ENCODE measurements at places on chromosomes 5 and 9.
A peak's percentile ranks its signal among the peaks of the same experiment; 100 is the strongest.

GRCh38 chr5:116488356-116489041, 86.1 kb downstream of the SEMA6A start:
- DNase-seq: no peak

DNA sequence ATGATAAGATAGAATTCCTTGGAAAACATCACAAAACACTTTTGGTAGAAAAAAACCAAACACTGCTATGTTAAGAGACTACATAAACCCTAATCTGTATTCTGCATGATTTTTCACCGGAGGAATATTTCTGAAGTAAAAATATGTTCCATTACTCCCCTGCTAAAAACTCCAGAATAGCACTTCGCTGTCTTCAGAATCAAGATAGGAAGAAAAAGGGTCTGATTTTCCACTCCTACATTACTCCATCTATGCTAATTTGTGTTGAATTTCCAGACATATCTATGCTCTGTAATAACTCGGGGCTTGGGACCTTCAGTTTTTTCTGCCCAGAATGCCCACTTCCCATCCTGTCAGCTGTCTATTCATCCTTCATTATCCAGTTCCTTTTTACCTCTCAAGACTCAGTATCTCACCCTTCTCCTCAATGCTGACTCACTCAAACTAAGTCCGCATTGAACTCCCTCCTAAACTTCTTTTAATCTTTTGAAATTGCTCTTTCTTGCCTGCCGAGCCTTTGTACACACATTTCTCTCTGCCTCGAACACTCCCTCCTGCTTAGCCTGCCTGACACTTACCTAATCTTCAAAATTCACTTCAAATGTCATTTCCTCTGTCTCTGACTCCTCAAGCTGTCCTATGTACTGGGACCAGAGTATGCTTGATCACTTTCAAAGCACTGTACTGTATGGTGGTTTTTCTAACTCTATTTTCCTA, 171.0 kb downstream of the ARRDC3 start:
- DNase-seq: no peak

- no peak for DNase-seq
These were observed 60.7 kb downstream of the PARP8 start for GRCh38 chr5:50727149-50727496.

- DNase-seq: no peak
These were observed 460.4 kb downstream of the ACTL7B start for GRCh38 chr9:108395421-108395820.

DNA sequence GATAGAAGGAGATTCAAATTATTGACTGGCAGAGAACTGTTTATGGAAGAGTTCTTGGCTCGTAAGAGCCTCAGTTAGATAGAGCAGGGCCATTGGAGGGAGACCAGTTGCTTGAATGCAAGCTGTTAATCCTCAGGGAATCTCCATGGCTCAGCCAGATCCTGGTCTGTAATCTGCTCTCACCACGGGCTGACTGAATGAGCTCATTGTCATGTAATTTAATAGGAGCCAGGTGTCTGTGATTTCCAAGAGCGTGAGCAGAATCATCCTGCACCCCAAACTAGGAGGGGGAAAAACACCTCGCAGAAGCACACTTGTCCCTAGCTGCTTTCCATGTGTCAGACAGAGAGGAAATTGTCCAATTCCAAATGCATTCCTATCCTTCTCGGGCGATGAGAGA, 19.1 kb upstream of the KCNMB1 start:
- peak; percentile 38 for DNase-seq

DNA sequence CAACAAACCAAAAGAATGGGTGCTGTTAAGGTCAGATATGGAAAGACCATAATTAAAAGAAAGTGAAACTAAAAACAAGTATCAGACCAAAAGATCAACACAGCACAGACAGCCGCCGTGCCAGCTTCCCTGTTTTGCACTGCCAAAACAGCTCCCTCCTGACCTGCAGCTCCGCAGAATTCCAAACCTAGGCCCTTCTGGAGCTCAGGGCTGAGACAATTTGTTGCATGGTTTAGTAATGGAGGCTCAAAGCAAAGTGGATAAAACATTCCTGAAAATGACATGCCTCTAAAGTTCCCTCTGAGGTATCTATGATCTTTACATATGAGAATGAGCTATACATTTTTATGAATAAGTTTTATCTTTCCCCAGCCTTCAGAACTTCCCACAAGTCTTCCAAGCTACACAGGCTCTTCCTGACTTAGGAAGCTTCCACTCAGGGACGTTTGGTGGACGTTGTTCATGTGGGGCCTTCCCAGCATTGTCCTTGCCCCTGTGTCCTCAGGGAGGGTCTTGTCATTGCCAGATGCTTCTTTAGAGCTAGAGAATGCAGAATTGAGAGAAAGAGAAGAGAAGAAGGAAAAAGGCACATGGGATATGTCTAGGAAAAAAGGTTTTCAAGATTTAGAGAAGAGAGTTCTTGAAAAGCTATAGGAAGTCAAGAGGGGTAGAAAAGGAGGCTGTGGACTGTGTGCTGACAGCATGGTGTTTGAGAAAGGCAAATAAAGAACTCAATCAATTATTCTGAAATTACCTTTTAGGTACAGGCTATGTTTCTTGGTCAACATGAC, 28.4 kb upstream of the SSBP2 start:
- no peak for DNase-seq

DNA sequence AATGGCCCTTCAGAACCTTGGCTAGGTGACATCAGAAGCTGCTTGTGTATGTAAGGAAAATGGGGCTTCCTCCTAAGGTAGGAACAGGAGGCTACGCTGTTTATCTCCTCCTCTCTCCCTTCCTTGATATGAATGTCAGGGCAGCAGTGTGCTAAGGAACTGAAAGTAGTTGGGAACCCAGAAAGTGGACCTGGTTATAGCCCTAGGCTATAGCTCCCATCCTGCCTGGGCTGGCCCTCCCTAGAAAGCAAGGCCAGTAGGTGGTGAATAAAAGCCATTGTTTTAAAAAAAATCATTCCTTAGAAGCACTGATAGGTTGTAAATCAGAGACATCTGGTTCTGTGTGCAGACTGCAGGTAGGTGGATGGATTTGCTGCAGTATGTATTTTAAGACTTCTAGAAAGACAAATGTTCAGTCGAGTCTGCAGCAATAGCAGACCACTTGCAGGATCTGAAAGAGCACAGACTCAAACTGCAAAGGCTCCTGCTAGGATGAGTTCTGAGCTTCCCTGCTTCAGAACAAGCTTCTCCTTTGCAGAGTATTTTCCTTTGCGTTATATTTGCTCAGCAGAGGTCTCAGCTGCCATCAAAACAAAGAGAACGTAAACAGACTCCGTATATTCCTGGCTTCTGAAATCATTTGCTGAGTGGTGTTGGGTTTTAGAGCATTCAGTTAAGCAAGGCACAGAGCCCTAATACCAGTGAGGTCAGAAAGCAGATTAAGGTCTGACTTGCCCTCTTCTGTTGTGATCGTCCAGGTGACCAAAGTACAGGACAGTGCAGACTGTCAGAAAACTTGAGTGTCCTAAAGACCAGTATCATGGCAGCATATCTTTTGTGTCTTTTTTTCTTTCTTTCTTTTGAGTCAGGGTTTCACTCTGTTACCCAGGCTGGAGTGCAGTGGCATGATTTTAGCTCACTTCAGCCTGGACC, 20.1 kb upstream of the CFAP157 start:
- DNase-seq: no peak

GRCh38 chr9:75451505-75451904, 363.2 kb downstream of the OSTF1 start:
- no peak for DNase-seq

DNA sequence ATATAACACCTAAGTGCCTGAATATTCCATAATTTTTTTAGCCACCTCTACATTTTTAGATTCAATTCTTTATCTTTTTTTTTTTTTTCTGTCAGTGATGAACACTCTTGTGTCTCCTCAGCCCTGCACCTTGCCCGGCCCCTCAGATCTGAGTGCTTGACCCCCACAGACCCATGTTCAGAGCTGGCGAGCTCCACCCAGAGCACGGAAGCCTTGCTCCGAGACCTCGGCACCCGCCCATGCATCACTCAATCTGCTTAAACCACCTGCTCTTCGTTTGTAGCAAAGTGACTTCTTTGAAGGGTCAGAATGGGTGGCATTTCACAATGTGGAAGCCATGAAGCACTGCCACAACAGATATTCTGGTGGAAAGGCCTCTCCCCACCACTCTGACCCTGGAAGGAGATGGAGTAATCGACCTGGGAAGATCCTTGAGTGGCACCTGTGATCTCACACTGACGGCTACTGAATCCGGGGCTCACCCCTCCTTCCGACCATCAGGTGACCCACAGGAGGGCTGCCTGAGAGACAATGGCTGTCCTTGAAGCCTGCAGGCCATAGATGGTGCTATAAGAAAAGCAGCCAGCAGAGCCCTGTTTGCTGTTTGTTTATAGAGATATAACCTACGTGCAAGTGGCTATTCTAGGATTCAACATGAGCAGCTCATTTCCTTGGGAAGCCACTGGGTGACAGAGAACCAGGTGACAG, 261.1 kb upstream of the IRX4 start:
- DNase-seq: no peak

DNA sequence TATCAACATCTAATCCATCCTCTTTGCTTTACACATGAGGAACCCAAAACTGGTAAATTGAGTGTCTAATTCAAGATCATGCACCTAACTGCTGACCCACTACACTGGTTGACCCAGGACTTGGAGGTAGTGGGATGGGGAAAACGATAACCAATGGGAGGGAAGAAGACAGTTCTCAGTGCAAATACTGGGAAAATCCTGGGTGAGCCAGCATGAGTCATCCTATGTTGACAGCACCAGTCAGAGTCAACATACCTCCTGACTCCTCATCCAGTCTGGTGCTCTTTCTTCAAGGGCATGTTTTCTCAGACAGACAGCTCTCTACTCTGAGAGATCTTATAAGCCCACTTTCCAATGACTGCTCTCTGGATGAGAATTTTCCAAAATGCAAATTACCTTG, 232.8 kb upstream of the PTGER4 start:
- no peak for DNase-seq

DNA sequence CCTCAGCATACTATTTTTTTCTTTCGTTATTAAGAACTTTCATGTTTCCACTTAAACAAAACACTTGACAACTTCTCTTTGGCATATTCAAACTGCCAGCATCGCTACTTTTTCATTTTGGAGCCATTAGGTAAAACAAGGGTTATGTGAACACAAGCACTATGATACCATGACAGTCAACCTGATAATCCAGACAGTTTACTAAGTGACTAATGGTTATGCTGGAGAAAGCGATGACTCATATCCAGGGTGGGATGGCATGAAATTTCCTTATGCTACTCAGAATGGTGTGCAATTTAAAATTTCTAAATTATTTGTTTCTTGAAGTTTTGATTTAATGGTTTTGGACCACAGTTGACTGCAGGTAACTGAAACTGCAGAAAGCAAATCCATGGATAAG, 29.9 kb upstream of the PRSS3 start:
- DNase-seq: no peak

GRCh38 chr9:27566118-27566517, 7.2 kb downstream of the C9orf72 start:
- no peak for DNase-seq

- DNase-seq: no peak
These were observed 47.4 kb downstream of the FBXL7 start for GRCh38 chr5:15547261-15547839.

DNA sequence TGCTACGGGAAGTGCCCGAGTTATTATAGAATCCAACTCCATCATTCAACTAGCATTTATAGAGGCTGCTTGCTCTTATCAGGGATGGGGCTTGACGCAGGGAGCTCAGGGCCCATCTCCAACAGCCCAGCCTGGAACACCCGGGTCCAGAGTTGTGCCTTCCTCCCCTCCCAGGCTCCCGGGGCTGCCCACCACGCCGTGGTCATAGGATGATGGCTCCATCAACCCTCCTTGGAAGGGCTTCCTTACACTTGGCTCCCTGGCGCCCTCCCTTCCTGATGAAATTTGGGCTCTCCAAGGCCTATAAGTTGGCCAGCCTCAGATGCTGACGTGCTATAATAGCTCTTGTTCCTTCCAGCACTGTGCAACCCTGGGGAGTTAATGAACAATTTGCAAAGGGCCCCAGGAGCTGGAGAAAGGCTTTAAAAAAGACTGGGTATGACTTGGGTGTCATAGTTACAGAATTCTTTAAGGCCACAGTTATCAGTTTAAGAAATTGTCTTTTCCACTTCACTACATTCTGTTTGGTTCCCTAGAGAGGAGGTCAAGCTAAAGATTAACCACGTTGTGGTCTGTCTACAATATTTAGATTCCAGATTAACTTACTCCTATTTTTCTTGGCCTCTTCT, 42.5 kb upstream of the GADD45G start:
- DNase-seq: no peak

- no peak for DNase-seq
These were observed 6.3 kb downstream of the IFNA21 start for GRCh38 chr9:21160178-21160577.

DNA sequence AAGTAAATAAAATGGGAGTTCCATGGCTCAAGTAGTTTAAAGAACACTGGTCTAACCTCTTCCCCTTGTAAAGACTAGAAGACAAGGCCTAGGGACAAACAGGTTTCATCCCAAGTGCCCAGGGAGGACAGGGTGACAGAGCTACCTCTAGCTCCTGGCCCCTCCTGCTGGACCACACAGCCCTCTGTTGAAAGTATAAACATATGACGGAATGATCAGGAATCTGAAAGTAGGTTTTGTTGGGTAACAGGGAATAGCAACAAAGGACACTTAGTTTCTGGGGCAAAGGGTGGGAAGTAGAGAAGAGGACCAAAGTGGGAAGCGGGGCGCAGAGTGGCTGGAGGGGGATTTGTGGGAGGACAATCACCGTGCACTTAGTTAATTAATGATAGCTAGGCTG, 67.0 kb upstream of the DAB2IP start:
- no peak for DNase-seq

- peak; percentile 73 for DNase-seq
These were observed 67.1 kb downstream of the KLF4 start for GRCh38 chr9:107422189-107423185.

DNA sequence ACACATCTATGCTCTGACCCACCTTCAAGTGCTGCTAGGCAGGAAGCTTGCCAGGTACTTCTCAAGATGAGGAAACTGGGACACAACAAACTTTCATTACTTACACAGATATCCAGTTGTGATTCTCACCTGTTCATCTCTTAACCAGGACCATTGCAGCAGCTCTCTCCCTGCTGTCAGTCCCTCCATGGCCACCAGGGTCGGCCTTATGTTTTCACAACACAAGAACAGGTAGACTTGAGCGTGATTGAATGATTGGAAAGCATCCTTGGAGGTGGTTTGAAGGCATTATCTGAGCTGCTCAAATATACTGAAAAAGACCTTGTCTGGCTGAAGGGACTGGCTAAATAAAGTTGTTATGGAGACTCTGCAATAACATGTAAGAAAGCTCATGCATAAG, 94.4 kb downstream of the MTREX start:
- no peak for DNase-seq

DNA sequence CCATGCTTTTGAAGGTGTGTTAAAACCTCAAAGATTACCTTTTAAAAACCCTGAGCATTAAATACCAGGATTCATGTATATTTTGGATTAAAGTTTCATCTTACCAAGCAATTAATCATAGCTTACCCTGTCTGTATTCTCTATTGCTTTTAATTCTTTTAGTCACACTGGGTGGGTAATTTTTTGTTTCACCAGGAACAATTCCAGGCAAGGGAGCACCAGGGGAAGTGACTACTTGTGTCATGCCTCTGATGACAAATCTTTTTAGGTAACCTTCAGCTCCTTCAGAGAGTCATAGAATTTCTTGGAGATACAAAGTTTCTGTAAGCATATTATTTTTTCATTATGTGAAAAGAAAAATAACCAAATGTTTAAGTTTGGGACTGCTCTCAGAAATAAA, 33.4 kb upstream of the ANXA1 start:
- DNase-seq: no peak

GRCh38 chr5:16160706-16161105, 18.9 kb downstream of the MARCHF11 start:
- DNase-seq: peak; percentile 66
